ENCODE measurements at places on chromosomes 16 and 17.

GRCh38 chr16:11726008-11726407 is 16.6 kb downstream of the TXNDC11 start:
- DNase-seq = no peak

GRCh38 chr16:74505011-74505410 is 83.7 kb upstream of the CLEC18B start:
- DNase-seq = no peak

- no peak for DNase-seq
Measured at GRCh38 chr16:88768071-88768783, 16.8 kb downstream of the PIEZO1 start.

GRCh38 chr16:69064764-69065313 is 40.6 kb upstream of the HAS3 start:
- DNase-seq = no peak
